ENCODE measurements at places on chromosomes 6 and 20.

DNA sequence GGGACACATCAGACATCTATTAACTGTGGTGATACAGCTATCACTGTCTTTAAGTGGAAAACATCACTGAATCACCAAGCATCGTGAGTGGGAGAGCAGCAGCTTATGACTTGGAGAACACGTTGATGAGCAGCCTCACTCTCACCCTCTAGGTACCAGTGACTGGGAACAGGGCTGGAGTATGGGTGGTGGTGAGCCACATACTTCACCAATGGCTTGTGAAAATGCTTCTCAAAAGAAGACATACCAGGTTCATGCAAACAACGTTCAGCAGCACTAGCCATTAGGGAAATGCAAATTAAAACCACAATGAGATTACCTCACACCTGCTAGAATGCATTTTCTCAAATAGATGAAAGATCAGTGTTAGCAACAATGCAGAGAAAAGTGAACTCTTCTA is 25.3 kb downstream of the SNX5 start:
- DNase-seq: no peak

GRCh38 chr6:67759001-67759400 is 876.1 kb upstream of the ADGRB3 start:
- no peak for DNase-seq

- DNase-seq: no peak
Measured at GRCh38 chr6:149608381-149608982, 40.0 kb downstream of the KATNA1 start.

DNA sequence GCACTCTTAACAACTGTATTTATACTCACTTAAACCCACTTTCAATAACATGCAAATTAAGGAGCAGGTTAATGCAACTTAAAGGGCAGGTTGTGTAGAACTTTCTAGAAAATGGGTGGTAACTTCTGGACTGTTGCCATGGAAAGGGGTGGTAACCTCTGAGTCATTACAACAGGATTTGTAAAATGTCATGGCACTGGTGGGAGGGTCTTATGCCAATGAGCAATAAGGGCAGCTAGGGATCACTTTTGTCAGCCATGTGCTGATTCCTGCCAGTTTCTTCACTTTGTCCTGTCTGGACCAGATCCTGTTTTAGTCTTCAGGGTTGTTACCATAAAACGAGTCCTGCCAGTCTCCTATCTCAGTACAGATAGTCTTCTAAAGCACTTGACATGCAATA is 560.5 kb upstream of the PTCHD4 start:
- DNase-seq: no peak

- DNase-seq: no peak
Measured at GRCh38 chr20:21640556-21640955, 64.9 kb upstream of the PAX1 start.

- DNase-seq: no peak
Measured at GRCh38 chr20:24838546-24839535, 110.2 kb upstream of the CST7 start.

GRCh38 chr6:82217018-82217586 is 30.4 kb downstream of the IBTK start:
- no peak for DNase-seq

DNA sequence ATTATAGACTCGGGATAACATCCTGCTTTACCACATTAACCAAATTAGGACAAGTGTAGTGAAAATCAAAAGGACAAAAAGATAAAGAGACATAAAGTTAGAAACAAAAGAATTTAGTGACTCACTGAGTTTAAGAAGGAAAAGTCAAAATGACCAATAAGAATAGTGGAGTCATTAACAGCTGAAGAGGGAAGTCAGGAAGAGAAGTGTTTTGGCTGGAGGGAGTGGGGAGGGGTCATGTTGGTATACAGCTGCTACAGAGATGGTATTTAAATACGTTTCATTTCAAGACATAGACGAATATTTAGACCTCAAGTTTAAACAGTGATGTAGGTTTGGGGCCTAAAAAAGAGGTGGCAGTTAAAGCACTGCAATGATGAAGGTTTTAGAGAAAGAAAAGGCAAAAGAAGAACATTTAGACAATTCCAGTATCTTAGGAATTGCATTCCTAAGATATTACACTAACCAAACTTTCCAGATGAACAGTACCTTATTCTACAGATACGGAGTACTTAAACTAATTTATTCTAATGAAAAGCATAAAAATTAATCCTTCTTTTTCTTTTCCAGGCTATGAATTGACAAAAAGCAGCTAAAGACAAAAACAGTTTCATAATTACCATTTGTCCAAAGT is 10.6 kb downstream of the FKBP5 start:
- no peak for DNase-seq

DNA sequence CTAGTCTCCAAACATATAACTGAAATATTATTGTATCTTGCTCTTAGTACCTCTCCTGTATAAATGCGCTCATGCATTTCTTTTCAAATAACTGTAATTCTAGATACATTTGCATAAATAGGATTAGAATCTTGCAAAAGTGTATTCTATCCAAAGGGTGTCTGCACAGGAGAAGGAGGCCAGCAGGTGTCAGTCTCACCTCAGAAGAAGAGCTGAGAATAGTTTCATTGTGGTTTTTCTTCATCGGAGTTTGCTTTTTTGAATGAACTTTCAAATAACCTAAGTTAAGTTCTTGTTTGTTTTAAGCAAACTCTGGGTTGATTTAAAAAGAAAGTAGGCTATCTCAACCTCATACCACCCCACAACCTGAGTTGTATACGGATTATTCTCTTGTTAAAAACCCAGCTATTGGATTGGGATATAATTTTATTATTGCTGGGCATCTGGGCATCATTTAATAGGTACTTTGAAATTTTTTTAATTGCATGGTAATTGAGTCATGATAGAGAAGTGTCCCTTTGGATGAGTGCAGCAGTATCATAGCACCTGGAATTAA is 125.0 kb upstream of the MLIP start:
- DNase-seq: no peak

DNA sequence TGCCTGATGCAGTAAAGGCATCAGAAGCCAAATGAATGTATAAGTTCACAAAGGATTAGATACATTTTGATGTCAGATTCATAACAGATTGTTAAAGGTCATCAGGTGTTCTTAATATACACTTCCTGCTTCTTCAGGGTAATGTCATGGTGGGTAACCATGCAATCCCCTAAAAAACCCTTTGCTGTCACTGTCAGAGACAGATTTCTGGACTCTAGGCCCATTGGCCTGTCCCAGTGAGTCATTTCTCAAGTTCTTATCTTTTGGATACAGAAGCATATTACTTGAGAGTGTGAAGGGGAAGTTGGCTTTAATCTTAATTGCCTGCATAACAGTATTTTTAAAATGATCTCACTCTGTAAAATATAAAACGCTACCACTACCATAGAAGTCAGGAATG is 895.6 kb upstream of the MAP3K7 start:
- no peak for DNase-seq

DNA sequence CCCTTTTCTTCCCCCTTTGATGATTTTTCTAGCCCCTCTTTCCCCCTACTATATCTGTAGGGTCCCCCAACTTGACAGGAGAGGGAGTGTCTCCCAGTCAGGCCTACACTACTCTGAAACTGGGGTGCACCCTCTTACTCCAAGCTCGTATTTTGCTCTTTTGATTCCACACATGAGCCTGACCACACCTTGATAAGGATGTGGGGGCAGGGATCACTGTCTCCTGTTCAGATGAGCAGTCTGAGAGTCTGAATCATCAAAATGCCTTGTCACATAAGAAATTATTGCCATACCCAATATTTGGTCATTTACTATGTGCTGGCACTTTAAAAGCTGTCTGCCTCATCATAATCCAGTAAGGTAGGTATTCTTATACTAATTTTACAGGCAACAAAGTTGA is 15.9 kb downstream of the PNPLA1 start:
- DNase-seq: no peak

GRCh38 chr6:56243518-56244070 is 3.8 kb downstream of the COL21A1 start:
- DNase-seq: no peak

GRCh38 chr6:31710523-31711219 is 4.0 kb downstream of the LY6G6F start:
- DNase-seq: no peak

DNA sequence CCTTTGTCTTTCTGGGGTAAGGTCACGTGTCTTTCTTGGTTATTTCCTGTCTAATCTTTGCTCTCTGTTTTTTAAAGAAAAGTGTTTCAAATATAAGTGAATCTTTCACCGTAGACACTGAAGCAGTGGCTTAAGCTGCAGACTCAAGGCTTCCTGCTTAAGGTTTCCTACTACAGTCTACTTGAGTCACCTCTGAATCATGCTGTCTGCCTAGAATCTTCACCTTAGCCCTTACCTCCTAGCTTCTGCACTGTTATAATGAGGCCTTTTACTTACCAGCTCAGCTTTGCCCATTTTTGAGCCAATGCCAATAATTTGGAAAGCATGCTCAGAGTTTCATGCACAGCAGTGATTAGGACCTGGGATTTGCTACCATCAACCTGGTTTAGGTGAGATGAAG is 30.6 kb downstream of the ADGRF4 start:
- no peak for DNase-seq

GRCh38 chr6:109236115-109237076 is 141.1 kb downstream of the CEP57L1 start:
- no peak for DNase-seq

GRCh38 chr20:50152394-50153152 is 950 bp downstream of the PEDS1 start:
- no peak for DNase-seq

GRCh38 chr6:149895833-149896271 is 2.1 kb downstream of the RAET1E start:
- peak; percentile 45 for DNase-seq

DNA sequence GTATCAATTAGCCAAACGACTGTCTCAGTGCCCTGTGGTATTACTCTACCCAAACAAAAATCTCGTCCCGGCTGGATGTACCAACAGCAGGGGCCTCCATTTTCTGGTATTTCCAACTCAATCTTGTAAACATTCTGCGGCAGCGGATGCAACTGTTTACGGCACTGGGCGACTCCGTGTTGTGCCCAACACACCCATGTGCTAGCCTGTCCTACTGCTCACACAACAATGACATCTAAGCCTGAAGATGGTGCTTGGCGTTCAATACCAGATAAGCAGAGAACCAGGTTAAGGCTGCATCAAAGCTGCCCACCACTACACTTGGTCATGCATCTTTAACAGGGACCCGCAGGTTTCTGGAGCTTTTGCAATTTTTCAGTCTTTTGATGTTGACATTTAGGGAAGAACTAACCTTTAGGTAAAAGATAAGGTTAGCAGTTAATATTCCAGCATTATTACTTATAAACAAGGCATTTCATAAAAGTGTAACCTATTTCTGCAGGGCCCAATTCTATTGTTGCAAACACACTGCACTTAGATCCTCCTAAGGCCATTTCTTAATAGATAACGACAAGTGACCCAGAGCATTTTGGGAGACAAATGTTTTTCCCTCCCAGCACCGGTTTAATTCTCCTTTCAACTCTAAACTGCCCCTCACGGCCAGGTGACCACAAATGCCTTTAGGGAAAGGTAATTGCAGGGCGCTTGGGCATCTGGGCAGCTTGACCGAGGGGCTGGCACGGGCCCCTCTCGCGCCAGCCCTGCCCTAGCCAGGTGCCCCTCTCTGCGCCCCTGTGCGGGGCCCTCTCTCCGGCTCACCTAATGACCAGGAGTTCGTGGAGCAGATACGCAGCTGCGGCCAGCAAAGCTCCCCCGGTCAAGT is 945 bp downstream of the FAXC start:
- no peak for DNase-seq

GRCh38 chr20:49448917-49449316 is 33.6 kb downstream of the KCNB1 start:
- DNase-seq: no peak

GRCh38 chr20:16428112-16428511 is 145.1 kb downstream of the KIF16B start:
- DNase-seq: no peak

DNA sequence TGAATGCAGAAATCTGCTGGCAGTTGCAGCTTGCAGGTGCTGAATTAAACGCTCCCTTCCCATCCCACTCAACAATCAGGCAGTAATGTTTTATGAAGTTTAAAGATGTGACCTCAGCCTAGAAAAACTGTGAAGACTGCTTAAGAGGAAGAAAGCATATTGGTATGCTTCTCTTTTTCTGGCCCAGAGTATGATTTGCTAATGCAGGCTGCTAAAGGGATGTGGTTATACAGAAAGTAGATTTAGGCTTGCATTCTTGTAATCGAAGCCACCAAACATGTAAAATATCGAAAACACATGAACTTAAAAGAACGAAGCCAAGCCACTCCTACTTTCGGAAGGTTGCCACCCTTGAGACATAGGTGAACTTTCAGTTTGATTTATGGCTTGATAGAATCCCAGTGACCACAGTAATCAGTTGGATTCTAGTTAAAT is 40.7 kb downstream of the MAP3K5 start:
- DNase-seq: peak; percentile 66

- DNase-seq: no peak
Measured at GRCh38 chr6:36246506-36247268, 23.2 kb upstream of the PNPLA1 start.

DNA sequence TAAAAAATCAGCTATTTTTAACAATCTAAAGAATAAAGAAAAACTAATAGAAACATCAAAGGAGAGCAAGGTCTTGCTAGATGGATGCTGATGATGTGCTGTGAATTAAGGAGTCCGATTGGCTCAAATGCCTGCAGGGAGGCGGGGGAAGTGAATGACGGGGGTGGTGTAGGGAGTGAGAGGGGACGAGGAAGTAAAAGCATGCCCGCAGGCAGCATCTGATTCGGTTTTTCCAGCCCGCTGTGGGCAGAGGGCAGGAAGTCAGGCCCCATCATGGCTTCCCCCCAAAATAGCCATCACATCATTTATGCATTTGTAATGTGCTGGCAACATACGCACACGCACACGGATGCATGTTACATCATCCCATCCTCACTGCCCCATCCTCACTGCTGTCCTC is 10.3 kb downstream of the RSPO4 start:
- DNase-seq: no peak

DNA sequence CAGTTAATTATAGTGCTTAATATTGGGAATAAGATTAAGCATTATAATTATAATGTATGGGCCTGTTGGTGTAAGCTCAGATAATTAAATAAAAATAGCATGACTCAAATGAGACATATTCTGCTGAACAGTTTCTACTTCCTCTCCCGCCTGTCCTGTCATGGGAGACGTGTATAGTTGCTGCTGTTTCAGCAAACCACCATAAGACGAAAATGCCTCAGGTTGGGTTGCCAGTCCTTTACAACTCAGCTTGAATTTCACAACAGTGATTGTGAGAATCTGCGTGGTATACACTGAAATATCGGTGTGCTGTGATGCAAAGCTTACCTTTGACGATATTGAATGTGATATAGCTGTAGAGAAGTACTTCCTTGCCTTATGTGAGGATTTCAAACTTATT is 99.5 kb downstream of the POPDC3 start:
- no peak for DNase-seq

- no peak for DNase-seq
Measured at GRCh38 chr6:42359021-42359420, 92.7 kb downstream of the TRERF1 start.

All from central memory CD4-positive, alpha-beta T cell (primary cell).